Kasumi-1 (cell line): ENCODE measurements at places on chromosomes 5 and 9.

DNA sequence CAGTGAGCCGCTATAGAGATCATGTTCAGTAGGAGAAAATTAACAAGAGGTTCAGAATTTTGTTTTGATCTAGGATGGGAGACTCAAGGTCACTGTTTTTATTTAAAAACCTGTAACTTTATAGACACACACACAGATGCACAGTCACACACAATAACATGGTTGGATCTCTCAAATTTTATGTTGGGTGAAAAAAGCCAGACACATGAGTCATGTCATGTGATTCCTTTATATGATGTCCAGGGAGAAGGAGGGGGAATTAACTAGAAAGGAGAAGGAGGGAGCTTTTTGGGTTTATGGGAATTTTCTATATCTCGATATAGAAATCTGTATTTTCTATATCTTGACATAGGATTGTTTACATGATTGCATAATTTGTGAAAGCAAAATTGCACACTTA lies 17.1 kb downstream of the C6 start:
- DNase-seq, result no peak

- no peak for DNase-seq
Measured at GRCh38 chr5:150377964-150378694, 20.6 kb downstream of the TCOF1 start.

GRCh38 chr5:43017428-43017815 lies 22.7 kb downstream of the ANXA2R start:
- peak; percentile 70 for DNase-seq

- no peak for DNase-seq
Measured at GRCh38 chr5:123091298-123092222, 2.5 kb downstream of the PRDM6 start.

GRCh38 chr5:173920024-173920753 lies 32.0 kb downstream of the CPEB4 start:
- DNase-seq, result no peak

DNA sequence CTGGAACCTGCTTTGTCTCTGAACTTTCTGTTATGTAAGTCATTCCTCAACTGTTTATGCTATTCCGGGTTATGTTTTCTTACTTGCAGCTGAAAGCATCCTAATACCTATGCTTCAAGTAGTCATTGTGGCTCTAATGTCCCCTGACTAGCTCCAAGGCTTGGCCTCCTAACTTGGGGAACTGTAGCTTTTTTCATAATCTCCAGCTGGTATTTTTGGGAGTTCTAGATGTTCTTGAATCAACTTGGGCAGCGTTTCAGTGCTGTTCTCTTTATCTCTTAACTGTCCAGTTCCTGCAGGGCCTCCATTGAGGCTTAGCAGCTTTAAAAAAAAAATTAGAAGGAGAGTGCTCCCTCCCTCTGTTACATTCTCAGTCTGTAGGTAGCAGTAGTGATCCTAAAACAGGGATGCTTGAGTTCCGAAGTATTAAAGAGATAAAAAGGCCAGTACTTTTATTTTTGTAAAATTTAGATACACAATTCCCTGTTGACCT lies 100.0 kb upstream of the ACTBL2 start:
- no peak for DNase-seq

DNA sequence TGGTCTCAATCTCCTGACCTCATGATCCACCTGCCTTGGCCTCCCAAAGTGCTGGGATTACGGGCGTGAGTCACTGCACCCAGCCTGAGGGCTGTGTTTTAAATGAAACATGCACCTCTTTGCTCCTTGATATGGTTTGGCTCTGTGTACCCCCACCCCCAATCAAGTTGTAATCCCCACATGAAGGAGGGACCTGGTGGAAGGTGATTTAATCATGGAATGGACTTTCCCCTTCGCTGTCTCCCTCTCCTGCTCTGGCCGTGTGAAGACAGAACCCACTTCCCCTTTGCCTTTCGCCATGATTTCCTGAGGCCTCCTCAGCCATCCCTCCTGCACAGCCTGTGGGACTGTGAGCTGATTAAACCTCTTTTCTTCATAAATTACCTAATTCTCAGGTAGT lies 12.5 kb upstream of the NOTCH1 start:
- peak; percentile 50 for DNase-seq

DNA sequence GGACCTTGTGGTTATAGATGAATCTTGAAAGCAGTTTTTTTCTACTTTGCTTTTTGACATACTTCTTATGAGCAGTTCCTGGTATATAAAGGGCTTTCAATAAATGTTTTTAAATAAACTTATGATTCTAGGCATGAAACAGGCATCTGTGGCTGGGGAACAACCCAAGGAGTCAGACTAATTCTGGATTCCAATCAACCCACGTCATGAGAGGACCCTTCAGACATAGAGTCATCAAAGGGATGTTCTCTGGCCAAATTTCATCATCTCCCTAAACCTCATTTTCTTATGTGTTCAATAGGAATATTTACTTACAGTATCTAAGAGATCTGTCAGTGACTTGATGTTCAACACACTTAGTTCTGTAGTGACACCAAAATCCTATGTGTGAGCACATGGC lies 243.8 kb upstream of the ZNF462 start:
- no peak for DNase-seq

GRCh38 chr5:63686938-63687337 lies 275.3 kb downstream of the HTR1A start:
- no peak for DNase-seq

- DNase-seq, result no peak
Measured at GRCh38 chr9:110626101-110626829, 42.3 kb upstream of the MUSK start.

DNA sequence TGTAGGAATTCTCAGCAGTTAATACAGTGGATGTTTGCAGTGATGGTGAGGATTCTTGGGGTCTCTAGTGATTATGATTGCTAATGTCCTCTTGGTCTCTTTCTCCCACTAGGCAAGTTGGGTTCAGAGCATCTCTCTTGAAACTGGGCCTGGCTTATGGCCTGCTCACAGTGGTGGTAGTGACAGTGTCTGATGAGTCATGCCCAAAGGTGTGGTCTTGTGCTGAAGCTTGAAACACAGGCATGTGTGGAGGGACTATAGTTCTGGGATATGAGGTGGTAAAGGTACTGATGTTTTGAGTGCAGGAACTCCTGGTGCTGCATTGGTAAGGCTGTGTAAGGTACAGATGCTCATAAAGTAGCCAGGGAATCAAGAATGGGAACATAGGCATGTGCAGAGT lies 231.1 kb downstream of the FAM170A start:
- DNase-seq, result no peak

GRCh38 chr9:78578072-78578471 lies 281.1 kb downstream of the PSAT1 start:
- DNase-seq, result no peak

DNA sequence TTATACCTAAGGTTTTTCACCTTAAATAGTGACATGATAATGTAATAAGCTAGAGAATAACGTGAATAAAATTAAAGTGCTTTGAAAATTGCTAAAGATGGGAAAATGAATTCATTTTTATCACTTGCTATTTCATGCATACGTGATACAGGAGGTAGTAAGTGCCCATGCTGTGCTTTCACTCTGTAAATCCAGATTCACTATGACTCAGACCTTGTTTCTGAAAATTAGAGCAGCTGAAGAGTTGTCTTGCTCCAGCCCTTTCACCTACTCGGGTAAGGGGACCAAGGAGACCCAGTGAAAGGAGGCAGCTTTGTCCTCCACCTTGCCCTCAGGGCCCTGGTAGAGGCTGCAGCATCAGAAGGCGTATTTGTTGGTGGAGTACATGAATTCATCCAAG lies 87.9 kb downstream of the ANKH start:
- DNase-seq, result no peak

DNA sequence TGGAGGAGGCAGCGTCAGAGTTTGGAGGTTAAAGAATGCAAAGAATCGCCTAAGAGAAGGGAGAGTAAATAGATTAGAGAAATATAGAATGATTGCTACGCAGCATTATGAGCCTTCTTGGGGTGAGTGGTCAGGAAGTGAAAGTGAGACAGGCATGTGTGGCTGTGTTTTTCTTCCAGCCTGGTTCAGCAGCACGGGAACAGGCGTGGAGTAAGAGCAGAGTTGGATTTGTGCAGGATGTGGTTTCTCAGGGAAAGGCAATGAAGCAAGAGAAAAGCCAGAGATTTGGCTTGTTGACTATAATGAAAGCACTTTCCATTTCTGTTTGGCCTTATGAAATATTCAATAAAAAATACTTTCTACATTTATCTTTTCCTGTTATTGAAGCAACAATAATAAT lies 34.3 kb upstream of the FRMD3 start:
- peak; percentile 46 for DNase-seq

DNA sequence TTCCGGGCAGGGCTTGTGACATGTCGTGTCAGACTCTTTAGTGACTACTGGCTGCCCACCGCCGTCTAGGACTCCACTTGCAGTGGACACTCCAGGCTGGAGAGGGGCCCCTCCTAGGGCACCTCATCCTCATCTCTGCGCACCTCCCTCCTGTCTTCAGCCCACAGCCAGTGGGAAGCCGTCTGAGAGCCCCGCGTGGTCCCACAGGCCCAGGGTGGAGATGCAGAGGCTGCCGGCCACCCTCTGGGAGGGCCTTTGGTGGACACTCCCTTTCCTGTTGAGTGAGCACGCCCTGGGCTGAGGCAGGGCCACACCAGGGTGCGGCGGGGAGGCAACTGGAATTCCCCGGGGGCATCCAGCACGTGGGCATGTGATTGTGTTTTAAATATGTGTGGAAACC lies 80.5 kb downstream of the IRX2 start:
- no peak for DNase-seq

DNA sequence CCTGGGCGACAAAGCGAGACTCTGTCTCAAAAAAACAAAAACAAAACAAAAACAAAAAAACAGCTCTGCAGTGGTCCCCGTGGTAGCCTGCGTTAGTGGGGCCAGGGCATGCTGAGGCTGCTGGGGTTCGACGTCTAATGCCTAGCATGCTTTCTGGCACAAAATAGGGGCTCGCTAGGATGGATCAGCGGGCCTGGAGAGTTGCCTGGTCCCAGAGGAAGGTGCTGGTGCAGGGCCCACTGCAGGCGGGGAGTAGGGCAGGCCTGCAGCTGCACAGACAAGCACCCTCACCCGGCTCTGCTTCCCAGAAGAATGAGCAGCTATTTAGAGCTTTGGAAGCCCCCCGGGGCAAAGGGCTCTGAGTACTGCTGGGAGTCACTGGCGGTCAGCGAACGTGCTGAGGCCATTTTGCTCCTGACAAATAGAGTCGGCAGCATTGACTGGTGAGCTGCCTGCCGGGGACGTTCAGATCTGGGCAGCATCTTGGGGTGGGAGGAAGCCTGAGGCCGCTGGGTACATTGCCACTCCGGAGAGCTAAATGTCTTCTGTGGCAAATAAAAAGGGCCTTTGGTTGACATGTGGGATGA lies 126.7 kb downstream of the OLFM1 start:
- no peak for DNase-seq

DNA sequence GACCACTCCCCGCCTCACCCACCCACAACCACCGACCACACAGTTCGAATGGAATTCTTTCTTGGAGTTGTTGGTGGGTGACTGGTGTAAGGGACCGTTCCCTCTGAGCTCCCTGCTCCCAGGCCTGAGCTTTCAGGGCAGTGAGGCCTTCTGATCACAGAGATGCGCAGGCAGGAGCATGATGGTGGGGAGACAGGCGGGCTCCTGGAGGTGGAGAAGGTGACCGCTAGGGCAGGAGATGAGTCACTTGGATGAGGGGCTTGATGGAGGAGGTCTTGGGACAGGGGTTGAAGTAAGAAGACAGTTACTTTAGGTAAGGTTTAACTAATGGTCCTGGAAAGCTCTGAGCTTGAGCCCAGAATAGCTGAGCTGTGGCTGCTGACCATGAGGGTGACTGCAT lies 88.5 kb downstream of the HSPA4 start:
- no peak for DNase-seq

GRCh38 chr5:10355071-10355889 lies 1.8 kb downstream of the MARCHF6 start:
- peak; percentile 44 for DNase-seq

GRCh38 chr9:80156756-80157472 lies 585.1 kb downstream of the TLE4 start:
- DNase-seq, result no peak

GRCh38 chr5:150058480-150059126 lies 27.8 kb downstream of the CSF1R start:
- peak; percentile 95 for DNase-seq

DNA sequence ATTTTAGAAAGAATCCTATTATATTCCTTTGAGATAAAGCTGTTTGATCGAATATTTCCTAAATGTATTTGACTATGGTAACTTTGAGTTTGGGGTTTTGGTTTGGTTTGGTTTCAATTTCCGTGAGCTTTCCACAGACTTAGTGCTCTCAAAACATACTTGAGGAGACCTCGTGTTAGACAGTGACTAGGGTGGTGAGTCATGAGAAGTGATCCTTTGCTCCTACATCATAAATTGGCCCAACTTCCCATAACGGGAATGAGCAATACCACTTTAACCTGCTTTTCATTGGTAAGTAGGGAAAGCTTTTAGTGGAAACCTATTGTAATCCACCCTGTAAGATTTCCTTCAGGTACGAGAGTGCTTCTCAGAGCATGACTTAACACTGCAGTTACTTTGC lies 3.8 kb upstream of the RASEF start:
- DNase-seq, result no peak

DNA sequence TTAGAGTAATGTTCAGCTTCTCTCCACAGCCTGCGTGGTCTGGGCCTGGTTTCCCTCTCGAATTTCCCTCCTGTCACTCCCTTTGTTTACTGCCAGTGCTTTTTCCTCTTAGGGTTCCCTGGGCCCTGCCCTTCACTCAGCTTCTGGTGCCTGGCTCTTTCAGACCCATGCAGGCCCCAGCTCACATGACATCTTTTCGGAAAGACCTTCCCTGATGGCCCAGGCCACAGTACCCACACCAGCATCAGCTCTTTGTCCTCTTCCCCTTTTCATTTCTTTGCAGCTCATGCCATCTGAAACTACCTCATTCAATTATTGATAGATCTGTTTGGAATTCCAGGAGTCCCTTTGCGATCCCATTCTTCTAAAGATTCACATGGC lies 68.1 kb upstream of the ABL1 start:
- no peak for DNase-seq

GRCh38 chr5:10825897-10826644 lies 65.0 kb upstream of the DAP start:
- DNase-seq, result no peak

- DNase-seq, result no peak
Measured at GRCh38 chr9:117205806-117206205, 209.1 kb downstream of the ASTN2 start.

DNA sequence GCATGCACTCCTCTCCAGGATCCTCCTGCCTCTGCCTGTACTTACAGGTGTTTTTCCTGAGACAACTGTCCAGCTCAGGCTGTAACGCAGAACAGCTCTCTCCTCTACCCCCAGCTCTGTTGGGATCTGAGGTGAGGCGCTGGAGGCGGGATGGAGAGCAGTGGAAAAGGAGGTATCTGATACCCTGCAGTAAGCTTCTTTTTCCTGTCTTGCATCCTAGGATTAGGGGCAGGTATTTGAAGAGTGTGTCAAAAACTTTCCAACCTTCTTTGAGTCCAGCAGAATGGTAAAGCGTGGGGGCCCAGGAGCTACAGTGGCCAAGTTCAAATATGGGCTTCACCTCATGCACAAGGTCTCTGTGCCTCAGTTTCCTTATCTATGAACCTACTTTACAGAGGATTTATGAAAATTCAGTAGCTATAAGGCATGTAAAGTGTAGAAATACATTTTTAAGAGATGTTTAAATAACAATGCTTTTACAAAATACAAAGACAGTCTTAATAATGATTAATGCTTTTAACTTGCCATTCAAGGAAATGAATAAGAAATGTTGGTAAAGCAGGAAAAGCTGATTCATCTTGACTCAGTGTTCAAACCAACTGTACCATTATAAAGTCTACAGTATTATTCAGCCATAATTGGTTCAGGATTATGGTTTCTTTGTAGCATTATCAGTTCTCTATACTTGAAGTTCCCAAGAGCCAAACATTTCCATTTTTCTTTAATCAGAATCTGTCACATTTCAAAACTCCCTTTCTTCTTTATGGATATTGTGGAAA lies 26.1 kb downstream of the MAP1B start:
- DNase-seq, result no peak
